ENCODE measurements at places on chromosomes 16 and 17.

DNA sequence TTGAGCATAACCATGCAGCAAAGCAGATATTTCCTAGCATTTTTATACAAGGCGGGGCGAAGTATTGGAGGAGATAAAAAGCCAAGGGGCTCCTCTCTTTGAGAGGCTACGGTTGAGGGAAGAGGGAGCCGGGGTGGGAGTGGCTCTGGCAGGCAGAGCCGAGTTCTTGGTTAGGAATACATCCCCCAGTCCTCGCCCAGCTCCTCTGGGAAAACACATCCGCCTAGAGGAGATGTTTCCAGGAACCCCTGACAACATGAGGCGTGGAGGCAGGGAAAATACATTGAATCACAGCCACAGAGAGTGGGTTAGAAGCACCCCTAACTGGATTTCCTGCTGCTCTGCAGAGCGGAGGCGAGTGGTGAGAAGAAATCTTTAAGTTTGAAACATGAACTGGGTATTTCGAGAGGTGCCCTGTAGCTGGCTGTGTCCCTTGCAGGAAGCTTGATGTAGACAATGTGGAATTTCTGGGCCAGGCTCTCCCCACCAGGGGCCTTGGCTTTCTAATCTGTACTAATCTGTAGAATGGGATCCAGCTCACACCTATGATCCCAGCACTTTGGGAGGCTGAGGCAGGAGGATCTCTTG is 27.3 kb downstream of the TTYH2 start:
- no peak for DNase-seq

DNA sequence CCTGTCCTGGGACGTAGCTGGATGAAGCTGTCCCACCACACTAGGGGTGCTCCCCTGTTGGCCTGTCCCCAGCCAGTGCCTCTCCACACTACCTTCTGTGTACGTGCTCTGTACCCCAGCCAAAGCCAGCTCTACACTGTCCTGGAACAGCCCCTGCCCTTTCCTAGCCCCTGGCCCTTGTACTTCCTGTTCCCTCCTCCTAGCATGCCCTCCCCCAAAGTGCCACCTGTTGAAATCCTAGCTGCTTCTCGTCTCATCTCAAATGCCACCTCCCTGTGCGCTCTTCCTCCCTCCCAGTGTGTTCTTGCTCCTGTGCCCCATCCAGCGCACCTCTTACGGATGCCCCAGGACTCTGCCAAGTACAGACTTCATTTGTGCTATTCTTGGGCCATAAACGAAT is 33.5 kb downstream of the IRX3 start:
- DNase-seq = no peak

DNA sequence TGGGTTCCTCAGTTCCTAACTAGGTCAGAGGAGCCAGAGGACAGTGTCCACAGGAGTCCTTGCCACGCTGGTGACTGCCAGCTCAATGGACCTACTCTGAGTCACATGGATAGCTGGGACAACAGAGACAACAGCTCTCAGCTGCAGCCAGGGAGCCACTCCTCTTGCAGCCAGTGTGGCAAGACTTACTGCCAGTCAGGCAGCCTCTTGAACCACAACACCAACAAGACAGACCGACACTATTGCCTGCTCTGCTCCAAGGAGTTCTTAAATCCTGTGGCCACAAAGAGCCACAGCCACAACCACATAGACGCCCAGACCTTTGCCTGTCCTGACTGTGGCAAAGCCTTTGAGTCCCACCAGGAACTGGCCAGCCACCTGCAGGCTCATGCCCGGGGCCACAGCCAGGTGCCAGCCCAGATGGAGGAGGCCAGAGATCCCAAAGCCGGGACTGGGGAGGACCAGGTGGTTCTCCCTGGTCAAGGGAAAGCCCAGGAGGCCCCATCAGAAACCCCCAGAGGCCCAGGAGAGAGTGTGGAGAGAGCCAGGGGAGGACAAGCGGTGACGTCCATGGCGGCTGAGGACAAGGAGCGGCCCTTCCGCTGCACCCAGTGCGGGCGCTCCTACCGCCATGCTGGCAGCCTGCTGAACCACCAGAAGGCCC is 6.7 kb downstream of the ZNF646 start:
- DNase-seq = no peak

DNA sequence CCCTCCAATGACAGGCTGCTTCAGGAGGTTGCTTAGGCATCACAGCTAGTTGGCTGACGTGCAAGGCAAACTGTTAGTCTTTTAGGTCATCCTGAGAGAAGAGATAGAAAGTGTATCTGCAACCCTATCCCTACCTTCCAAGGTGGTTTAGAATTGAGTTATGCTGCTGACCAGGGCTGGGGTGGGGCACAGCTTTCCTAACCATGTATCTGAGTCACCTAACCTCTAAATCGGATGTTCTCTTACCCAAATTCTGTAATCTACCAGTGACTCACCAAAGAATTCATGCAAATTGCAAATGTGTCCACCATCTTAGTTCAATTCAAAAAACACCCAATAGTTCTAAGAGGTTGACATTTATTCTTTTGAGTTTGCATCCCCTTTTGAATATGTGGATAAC is 107.2 kb upstream of the DYNLRB2 start:
- DNase-seq = no peak

GRCh38 chr17:83080858-83081683 is 1.7 kb downstream of the METRNL start:
- DNase-seq = no peak

DNA sequence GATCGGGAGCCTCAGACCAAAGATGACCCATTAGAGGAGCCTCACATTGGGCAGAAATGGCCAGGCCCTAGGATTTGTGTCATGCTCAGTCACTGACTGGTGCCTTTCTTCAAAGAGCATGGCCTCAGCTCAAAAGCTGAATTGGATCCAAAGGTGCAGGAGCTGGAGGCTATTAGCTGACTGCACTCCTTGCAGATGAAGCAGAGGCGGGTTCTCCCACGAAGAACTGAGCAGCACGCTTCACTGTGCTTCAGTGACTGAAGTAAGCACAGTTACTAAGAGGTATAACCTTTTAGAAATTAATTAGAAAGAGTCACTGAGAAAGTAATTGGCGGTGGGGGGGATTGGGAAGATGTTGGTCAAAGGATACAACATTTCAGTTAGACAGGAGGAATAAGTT is 18.7 kb upstream of the COX10 start:
- no peak for DNase-seq

- DNase-seq = no peak
Measured at GRCh38 chr17:73625006-73625405, 19.2 kb downstream of the SDK2 start.

DNA sequence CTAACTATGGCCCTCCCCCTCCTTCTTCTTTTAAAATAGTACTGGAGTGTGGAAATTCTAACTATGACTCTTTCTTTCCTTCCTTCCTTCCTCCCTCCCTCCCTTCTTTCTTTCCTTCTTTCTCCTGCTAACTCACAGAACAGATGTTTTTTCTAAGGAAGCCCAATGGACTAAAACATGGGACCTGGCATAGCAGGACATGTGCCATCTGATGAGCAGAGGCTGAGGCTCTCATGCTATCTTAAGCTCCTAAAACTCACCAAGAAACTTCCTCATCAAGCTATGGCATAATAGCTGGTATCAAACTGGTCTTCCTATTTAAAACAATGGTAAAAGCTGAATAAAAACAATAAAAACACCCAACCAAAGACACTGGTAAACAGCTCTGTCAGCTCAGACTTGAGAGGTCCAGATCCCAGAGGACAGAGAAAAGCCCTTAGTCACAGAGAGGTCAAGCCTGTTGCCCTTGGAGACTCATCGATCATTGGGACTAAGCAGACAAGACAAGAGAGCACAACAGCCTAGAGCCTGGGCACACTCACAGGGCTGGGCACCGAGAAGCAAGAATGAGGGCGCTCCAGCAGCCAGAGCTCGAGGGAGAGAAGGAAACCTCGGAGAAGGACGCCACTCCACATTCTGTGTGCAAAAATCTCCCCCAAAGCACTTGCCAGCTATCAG is 27.6 kb downstream of the SLC38A10 start:
- DNase-seq = no peak

- no peak for DNase-seq
Measured at GRCh38 chr17:78396441-78397337, 18.2 kb downstream of the PGS1 start.

All from hematopoietic multipotent progenitor cell treated with erythropoietin and hydrocortisone succinate and interleukin-3 and kit ligand, for 6 days (in vitro differentiated cells).